Kidney tubule cell (primary cell): ENCODE measurements at places on chromosomes 7 and 10.

- no peak for DNase-seq
These were observed 161.8 kb downstream of the MGMT start for GRCh38 chr10:129628823-129629222.

DNA sequence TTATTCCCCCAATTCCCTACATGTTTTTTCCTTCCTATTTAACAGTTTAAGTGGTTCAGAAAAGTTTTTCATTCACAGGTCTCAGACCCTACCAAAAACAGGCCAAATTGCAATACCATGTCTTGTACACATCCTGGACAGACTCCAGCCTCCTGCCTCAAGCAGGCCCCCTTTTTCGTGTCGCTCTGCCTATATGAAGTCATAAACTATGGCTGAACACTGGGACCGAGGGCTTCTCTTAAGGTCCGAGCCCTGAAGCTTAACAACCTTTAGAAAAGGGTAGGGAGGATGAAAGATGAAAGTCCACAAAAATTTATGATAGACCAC is 1.4 kb downstream of the FBXW4 start:
- DNase-seq: peak; percentile 53

GRCh38 chr7:32618987-32619386 is 123.7 kb downstream of the AVL9 start:
- DNase-seq: peak; percentile 23

- DNase-seq: no peak
These were observed 2.2 kb downstream of the PDCD4 start for GRCh38 chr10:110873951-110874350.

DNA sequence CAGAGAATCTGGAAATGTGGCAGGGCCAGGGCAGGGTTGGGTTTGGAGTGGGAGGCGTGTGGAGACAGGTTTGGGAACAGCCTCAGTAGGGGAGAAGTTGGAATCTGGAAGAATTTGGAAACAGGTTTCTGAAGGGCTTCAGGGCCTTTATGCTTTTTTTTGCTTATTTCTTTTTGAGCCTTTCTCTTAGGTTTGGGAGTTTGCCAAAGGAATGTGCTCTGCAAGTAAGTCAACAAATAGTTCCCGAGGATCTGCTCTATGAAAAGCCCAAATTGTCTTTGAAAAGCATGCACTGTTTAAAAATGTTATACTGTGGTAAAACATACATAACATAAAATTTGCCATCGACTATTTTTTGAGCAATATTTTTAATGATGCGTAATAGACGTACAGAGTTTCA is 86.7 kb upstream of the ADRB1 start:
- peak; percentile 25 for DNase-seq

DNA sequence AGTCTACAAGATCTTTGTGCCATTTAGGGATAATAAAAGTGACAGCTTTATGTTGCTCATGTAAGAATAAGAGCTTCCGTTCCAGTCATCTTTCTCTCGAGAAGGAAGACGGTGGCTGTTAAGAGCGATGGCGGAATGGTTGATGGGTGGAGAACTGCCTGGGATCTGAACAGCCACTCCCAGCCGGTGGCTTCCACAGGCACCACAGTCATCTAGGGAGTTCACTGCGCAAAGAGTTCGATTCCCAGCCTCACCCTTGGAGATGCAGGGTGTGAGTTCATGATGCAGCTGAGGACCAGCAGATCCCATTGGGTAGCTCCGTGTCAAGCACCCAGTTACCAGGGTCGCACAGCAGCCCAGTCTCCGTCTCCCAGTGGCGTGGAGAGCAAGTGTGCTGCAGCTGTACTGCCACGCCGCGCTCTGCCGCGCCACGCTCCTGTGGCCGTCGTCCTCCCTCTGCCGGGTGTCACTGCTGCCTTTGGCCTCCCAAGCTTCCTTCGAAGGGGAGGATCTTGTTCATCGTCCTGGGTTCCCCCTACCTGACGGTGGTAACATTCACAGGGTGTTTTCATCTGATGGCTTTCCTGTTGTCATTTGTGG is 7.8 kb downstream of the SUN1 start:
- no peak for DNase-seq

DNA sequence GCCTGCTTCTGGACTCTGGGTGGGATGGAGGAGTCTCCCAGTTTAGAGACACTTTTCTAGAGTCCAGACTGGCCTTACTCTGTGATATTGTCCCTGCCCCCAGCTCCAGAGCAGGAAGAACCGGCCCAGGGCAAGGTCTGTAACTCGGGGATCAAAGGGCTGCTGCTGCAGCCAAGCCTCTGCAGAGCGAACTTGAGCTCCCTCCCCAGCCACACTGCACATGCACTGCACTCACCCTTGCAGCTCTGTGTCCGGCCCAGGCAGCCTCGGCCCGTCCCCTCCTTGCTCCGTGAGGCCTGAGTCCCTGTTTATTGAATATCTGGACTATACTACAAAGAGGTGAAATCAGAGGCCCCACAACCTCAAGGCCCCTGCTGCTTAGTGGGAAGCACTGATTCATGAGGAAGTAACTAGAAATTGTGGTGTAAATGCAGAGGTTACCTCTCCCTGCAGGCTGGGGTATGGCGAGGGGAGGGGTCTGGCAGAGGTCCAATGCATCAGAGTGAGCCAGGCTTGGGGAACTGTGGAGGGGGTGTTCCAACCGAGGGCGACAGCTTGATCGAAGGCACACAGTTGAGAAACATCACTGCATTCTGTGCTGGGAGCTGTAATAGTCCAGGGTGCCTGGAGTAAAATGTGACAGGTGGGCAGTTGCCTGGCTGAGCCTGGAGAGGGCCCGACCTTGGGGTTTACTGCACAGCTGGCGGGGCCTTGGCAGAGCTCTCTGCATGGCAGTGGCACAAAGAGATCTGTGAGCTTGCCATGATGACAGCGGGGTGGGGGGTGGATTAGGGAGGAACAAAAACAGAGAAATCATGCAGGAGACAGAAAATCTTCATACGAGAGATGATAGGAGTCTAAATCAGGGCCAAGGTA is 49.1 kb downstream of the AOC1 start:
- peak; percentile 71 for DNase-seq

DNA sequence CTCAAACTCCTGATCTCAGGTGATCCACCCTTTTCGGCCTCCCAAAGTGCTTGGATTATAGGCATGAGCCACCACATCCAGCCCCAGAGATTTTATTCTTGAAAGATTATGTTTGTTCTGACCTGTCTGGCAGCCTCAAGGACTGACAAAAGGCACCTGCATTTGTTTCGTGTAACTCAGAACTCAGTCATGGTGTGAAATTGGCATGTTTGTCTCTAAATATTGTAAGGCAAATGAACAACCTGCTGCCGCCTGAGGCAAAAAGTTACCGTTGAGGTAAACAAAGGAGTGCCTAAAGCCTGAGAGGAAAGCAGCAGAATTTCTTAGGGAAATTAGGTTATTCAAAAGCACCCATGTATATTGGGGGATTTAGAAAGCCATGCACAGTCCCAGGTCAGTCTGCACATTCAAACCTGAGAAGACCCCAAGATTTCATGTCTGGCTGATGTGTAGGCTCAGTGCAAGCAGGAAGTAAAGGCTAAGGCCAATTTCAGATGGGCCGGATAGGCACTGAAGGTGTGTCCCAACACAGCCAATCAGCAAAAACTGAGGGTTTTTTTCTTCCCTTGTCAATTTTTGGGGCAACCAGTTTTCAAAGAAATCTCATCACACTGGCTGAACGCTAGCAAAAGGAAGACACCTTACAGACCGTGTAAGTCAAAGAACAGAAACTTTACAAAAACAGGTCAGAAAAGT is 33.3 kb upstream of the HHEX start:
- no peak for DNase-seq

GRCh38 chr10:14276210-14276609 is 54.5 kb downstream of the FRMD4A start:
- DNase-seq: no peak

DNA sequence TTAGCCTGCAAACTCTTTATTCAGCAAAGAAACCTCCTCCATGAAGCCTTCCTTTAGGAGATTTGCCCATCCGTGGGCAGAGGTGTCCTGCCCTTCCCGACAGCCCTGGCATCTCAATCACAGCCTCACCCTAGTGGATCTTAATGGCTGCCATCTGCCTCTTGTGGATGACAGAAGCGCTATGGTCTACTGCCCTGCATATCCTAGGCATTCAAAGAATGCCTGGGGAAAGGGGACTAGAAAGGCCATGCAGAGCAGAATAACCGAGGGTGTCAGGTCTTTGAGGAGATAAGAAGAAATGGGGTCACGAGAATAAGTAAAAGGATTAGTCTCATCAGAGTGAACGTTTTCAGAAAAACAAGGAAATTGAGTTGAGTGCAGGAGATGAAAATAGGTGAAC is 57.7 kb upstream of the SPOCK2 start:
- peak; percentile 68 for DNase-seq

GRCh38 chr10:119723624-119724023 is 2.2 kb upstream of the INPP5F start:
- DNase-seq: no peak

DNA sequence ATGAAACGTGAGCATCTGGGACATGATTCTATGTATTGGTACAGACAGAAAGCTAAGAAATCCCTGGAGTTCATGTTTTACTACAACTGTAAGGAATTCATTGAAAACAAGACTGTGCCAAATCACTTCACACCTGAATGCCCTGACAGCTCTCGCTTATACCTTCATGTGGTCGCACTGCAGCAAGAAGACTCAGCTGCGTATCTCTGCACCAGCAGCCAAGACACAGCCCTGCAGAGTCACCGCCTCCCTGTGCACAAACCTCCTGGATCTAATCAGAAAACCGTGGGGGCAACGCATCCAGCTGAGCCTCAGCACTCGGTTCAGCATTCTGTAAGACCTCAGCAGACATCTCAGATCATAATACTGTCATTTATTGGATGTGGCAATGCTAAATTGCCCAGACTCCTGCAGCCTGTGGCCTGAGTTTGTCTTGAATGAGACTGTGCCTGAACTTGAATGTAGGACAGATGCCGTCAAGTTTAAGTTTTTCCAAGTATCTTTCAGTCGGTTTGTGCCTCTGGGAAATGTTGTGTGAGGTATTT is 41.5 kb upstream of the PRSS58 start:
- DNase-seq: peak; percentile 9

DNA sequence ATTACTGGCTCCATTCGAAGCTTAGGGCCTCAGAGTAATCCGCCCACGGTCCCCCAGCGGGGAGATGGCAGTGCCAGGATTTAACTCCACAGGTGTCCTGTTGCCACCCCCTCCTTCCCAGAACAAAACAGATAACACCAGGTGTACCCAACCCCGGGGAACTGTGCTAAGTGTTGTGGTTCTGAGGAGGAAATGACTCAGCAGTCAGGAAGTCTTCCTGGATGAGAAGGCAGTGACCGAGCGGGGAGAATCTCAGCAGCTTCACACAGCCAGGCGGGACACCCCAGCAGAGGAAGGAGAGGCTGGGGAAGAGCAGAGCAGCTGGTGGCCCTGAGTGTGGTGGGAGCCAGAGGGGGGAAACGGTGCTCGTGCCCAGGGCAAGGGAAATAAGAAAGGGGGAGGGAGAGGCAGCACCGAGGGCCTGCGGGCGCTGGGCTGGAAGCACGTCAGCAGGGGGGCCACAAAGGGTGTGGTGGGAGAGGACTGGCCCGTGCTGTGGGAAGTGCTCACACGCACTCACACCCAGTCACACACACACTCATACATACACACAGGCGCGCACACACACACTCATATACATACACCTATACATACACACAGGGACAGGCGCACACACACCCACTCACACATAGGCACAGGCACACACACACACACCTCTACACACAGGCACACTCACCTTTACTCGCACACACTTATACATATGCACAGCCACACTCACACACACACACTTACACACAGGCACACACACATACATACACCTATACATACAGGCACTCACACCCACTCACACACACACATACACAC is 59.8 kb upstream of the CHST15 start:
- peak; percentile 98 for DNase-seq

DNA sequence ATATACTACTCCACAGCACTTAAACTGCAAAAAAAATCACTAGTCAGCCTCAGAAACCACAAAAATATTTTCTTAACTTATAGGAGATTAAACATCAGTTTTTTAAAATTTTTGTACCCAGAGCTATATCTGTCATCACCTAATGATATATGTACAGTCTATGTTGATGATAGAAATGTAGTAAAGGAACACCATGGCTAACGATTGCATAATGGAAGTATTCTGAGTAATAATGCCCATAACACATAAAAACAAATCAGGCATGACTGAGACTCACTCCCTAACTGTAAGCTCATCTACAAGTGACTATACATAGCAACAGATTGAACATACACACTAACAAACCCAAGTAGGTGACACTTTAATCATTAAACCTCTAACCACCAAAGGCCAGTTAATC is 51.3 kb downstream of the TSPAN12 start:
- peak; percentile 90 for DNase-seq

GRCh38 chr10:124590216-124591122 is 128.8 kb downstream of the LHPP start:
- peak; percentile 34 for DNase-seq

GRCh38 chr10:132498562-132499366 is 38.8 kb upstream of the INPP5A start:
- no peak for DNase-seq

DNA sequence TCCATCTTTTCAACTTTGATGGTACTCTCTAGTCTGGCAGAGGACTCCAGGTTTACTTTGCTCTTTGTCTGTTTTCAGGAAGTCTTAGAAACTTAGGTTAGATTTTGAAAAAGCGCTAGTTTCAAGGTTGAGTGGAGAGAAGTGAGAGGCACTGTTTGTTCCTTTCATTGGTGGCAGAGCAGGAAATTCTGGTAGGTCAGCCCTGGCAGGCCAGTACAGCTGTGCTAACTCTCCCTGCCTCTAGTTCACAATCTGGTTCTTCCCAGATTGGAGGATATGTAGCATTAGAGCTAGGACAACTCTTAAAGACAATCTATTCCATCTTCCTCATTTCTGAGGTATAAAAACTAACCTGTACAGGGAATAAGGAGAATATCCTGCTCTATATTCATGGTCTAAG is 160.9 kb upstream of the FZD1 start:
- DNase-seq: no peak

GRCh38 chr10:5563991-5564536 is 39.3 kb downstream of the CALML3 start:
- peak; percentile 71 for DNase-seq

DNA sequence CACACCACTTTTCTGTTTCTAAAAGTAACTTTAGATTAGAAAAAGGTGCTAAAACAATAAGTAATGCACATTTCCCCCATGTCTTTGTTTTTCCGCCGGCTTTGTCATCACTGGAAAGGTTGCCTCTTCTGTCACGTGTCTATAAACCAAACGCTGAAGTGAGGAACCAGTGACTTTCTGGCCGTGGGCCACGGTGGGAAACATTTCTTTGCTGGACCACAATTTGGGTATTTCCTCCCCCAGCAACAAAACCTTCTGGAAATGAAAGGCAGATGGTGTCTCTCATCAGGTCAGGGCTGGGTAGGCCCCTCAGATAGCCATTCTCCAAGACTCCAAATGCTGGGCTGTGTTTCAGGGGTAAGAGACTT is 174.5 kb downstream of the SH3PXD2A start:
- no peak for DNase-seq

GRCh38 chr7:21771906-21772610 is 173.6 kb downstream of the CDCA7L start:
- no peak for DNase-seq

DNA sequence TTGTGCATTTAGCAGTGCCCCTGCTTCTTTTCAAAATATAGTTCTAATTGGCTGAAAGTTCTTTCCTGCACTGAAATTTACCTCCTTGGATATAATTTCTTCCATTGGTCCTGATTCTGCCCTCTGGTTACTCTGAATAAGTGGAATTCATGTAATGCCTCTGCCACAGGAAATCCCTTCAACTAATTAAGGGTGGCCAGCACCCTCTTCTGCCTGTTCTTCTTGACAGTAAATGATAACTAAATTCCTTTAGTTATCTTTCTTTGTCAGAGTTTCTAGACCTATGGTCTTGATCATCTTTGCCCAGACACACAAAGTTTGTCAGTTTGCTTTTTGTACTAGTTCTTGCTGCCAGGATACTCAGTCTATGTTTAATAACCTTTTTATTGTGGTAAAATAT is 40.2 kb downstream of the PRKCQ start:
- DNase-seq: no peak

GRCh38 chr7:139034855-139035585 is 822 bp downstream of the ZC3HAV1L start:
- DNase-seq: peak; percentile 46
